Tibial nerve (tissue), 4 donors: ENCODE measurements at places on chromosomes 1 and 21. TPM values are rescaled to one million over a fixed set of nuclear protein-coding genes. Genes with fewer than 3 reads are reported as not detected.

DCST1 gene
- total RNA-seq, result 0.21 TPM

NUDT4B gene
- 5.1 TPM for total RNA-seq

PTP4A2 gene
- total RNA-seq, result 127 TPM

DDX59 gene
- total RNA-seq, result 31.5 TPM

TMEM79 gene
- total RNA-seq, result 4.5 TPM

- H3K27me3 ChIP-seq, result no peaks in the 10 kb centered on the region
- no peak overlapping the region for H3K4me3 ChIP-seq
- H3K36me3 ChIP-seq, result peaks cover 20% of the 10 kb centered on the region
- H3K4me1 ChIP-seq, result peaks cover 10% of the 10 kb centered on the region
- H3K27ac ChIP-seq, result no peak overlapping the region
- no peak for DNase-seq
Observed at GRCh38 chr21:45114072-45114471, 39.7 kb downstream of the ADARB1 start.

DNA sequence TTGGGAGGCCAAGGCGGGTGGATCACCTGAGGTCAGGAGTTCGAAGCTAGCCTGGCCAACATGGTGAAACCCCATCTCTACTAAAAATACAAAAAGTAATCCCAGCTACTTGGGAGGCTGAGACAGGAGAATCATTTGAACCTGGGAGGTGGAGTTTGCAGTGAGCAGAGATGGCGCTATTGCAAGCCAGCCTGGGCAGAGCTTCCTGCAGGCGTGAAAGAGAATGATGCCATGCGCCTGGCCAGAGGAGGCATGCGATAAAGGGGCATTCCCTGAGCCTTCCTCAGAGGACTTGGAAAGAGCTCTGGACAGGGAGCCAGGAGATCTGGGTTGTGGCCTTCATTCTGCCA is 3.2 kb downstream of the E2F2 start:
- H3K27me3 ChIP-seq, result peaks cover 4% of the 10 kb centered on the region
- DNase-seq, result no peak
- no peak overlapping the region for H3K4me3 ChIP-seq
- H3K27ac ChIP-seq, result peak overlapping the region; percentile 36
- H3K4me1 ChIP-seq, result peaks cover 30% of the 10 kb centered on the region

- no peak for DNase-seq
- peak overlapping the region; percentile 77 for H3K27ac ChIP-seq
- no peaks in the 10 kb centered on the region for H3K27me3 ChIP-seq
- H3K36me3 ChIP-seq, result no peaks in the 10 kb centered on the region
- peak overlapping the region; percentile 52 for H3K4me3 ChIP-seq
Observed at GRCh38 chr1:17437580-17438317, 1.7 kb downstream of the RCC2 start.

- H3K4me3 ChIP-seq, result no peak overlapping the region
- H3K4me1 ChIP-seq, result no peaks in the 10 kb centered on the region
- no peak for DNase-seq
- no peaks in the 10 kb centered on the region for H3K36me3 ChIP-seq
Observed at GRCh38 chr1:191240925-191241324, 763.3 kb upstream of the BRINP3 start.

- DNase-seq, result no peak
- H3K4me3 ChIP-seq, result no peak overlapping the region
- no peak overlapping the region for H3K27ac ChIP-seq
- peaks cover 8% of the 10 kb centered on the region for H3K36me3 ChIP-seq
- no peaks in the 10 kb centered on the region for H3K27me3 ChIP-seq
Observed at GRCh38 chr1:58456470-58456869, 90.1 kb downstream of the OMA1 start.

DNA sequence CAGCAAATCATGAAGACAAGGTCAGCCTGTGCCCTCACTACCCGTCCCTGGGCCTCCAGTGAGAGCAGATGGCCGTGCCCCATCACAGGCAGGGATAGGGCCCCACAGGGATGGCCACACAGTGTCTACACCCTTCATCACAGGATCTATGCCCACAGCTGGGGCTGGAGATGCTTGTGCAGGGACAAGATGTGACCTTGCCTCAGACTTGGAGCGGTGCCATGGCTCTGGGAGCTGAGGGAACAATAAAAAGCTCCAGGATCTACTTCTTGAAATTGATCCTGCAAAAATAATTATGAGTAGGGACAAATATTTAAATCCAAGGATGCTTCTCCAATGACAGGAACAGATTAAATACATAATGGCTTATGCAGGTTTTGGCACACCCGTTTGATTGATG is 25.4 kb upstream of the TCEA3 start:
- peak; percentile 72 for DNase-seq
- no peak overlapping the region for H3K4me3 ChIP-seq
- no peaks in the 10 kb centered on the region for H3K4me1 ChIP-seq
- H3K27me3 ChIP-seq, result no peaks in the 10 kb centered on the region
- no peaks in the 10 kb centered on the region for H3K36me3 ChIP-seq
- peak overlapping the region; percentile 13 for H3K27ac ChIP-seq

GRCh38 chr1:228488818-228489674 is 1.9 kb downstream of the RNF187 start:
- no peak overlapping the region for H3K4me3 ChIP-seq
- DNase-seq, result no peak
- peaks cover 19% of the 10 kb centered on the region for H3K36me3 ChIP-seq
- no peaks in the 10 kb centered on the region for H3K27me3 ChIP-seq
- peaks cover 17% of the 10 kb centered on the region for H3K4me1 ChIP-seq

- H3K4me3 ChIP-seq, result no peak overlapping the region
- DNase-seq, result no peak
- no peaks in the 10 kb centered on the region for H3K27me3 ChIP-seq
- H3K4me1 ChIP-seq, result no peaks in the 10 kb centered on the region
- no peaks in the 10 kb centered on the region for H3K36me3 ChIP-seq
Observed at GRCh38 chr1:47679301-47679791, 241.5 kb downstream of the FOXD2 start.

- H3K27ac ChIP-seq, result no peak overlapping the region
- DNase-seq, result peak; percentile 14
- peaks cover 11% of the 10 kb centered on the region for H3K4me1 ChIP-seq
- H3K4me3 ChIP-seq, result peak overlapping the region; percentile 11
- no peaks in the 10 kb centered on the region for H3K27me3 ChIP-seq
Observed at GRCh38 chr21:46153247-46154154, 1.9 kb downstream of the FTCD start.
